Bladder microvascular endothelial cell (primary cell): ENCODE measurements at places on chromosomes 4 and X. TPM values are rescaled to one million over a fixed set of nuclear protein-coding genes. Genes with fewer than 3 reads are reported as not detected.

REELD1 gene
- not detected in 2 replicates for total RNA-seq

STOX2 gene
- total RNA-seq = 1.6 and 6.7 TPM in 2 replicates

AWAT1 gene
- not detected in 2 replicates for total RNA-seq

RAB41 gene
- total RNA-seq = not detected in 2 replicates

DCAF8L2 gene
- not detected in 2 replicates for total RNA-seq

ARMCX4 gene
- 2.6 and 9.9 TPM in 2 replicates for total RNA-seq

SPANXC gene
- not detected in 2 replicates for total RNA-seq

SORCS2 gene
- total RNA-seq = not detected in 2 replicates

CT47B1 gene
- not detected in 2 replicates for total RNA-seq

EREG gene
- under 0.01 TPM in 1 of 2 replicates, not detected in the other for total RNA-seq

TLR3 gene
- 1.6 and 1.9 TPM in 2 replicates for total RNA-seq

TSPAN6 gene
- 32.4 and 84.7 TPM in 2 replicates for total RNA-seq

CXCL8 gene
- 18.1 and 167 TPM in 2 replicates for total RNA-seq

CITED1 gene
- 0.13 and 0.16 TPM in 2 replicates for total RNA-seq

PITX2 gene
- total RNA-seq = 0.16 TPM in 1 of 2 replicates, not detected in the other

ZXDA gene
- total RNA-seq = 11.3 and 18.3 TPM in 2 replicates

GRIPAP1 gene
- 23.3 and 40.8 TPM in 2 replicates for total RNA-seq

MAGEB4 gene
- total RNA-seq = not detected in 2 replicates

FHDC1 gene
- total RNA-seq = under 0.01 and 0.25 TPM in 2 replicates
